Placental pericyte (primary cell): ENCODE measurements at places on chromosomes 3 and 15. TPM values are rescaled to one million over a fixed set of nuclear protein-coding genes. Genes with fewer than 3 reads are reported as not detected.

MYRIP gene
- total RNA-seq = not detected in 2 replicates

ZMYND10 gene
- total RNA-seq = 0.22 and 0.86 TPM in 2 replicates

CTXND1 gene
- not detected in 2 replicates for total RNA-seq

ACTC1 gene
- total RNA-seq = under 0.01 and 1.4 TPM in 2 replicates

HRG gene
- total RNA-seq = not detected in 2 replicates

GPR176 gene
- total RNA-seq = 177 and 201 TPM in 2 replicates
